Activated CD4-positive, alpha-beta T cell treated with anti-CD3 and anti-CD28 coated beads, Interleukin-2, amount 50 U/mL, for 24 hours (primary cell): ENCODE measurements at places on chromosomes 12 and 14.

DNA sequence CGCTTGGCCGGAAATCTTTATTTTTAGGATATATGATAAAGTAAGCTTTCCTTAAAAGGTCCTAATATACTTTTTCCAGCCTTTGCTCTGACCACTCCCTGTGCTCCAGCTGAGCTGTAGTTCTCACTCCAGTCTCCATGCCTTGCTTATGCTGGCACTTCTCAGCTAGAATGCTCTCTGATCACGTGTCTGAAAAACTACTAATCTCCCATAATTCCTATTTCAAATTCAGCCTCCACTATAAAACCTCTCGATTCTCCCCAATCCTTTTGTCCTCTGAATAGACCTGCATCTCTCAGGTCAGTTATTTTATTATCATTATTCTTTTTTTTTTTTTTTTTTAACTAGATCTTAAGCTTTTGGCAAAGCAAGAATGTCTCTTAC is 3.7 kb downstream of the BIN2 start:
- no peak for DNase-seq

GRCh38 chr12:66735275-66735674 is 56.4 kb upstream of the GRIP1 start:
- DNase-seq = no peak

GRCh38 chr14:88618476-88618875 is 55.6 kb downstream of the ZC3H14 start:
- no peak for DNase-seq

- no peak for DNase-seq
These were observed 354.2 kb upstream of the ATP2B1 start for GRCh38 chr12:90062799-90063198.

DNA sequence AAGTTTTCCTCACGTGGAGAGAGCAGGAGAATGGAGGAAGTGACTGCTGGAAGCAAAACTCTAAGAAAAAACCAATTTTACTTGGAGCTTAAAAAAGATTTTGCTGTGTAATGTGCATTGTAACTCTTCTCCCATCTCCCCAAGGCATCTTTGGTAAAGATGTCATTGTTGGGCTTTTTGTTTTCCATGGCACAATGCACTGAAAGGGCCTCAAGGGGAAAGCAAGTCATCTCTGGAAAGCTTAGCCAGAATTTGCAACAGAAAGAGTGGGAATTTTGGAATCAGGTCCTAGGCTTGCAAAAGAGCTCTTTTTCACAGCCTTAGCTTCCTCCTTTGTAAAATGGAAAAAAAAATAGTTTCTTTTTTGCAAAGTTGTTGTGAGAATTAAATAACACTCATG is 7.9 kb upstream of the PPM1A start:
- DNase-seq = no peak

DNA sequence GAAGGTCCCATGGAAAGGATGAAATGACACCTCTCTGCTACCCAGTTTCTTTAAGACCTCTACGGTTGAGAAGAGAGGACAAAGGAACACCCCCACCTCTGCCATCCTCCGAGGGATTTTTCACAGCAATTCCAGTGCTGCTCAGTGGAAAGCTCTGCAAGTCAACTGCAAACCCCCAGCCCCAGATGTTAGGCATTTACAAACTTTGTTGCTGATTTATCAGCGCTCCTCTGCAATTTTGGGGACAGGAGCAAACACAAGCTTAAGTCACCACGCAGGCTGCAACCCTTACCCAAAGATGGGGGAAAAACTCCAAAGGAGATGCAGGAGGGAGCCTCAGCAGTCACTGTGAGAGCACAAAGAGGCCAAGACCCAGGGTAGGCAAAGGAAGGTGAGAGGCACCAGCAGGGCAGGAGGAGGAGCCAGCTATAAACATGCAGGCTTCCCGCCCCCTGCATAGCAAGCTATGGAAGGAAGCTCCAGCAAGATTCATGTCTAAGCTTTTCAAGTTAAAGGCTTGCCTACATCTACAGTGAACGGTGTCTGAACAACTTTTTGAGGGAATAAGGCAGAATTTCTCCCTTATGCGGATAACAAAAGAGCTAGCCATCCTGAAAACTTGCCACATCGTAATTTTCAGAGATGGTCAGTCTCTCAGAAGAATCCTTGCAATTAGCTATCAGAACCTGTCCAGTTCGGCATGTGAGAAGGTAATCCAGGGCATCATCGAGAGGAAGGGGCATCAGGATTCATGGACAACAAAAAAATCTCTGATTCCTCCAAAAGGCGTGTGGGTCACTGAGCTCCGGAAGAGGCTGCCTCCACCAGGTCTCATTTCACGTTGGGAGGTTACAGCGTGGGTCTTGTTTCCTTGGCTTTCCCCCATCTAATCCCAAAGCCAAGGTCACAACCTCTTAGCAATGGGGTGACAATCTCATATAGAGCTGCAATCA is 3.9 kb downstream of the CTDSP2 start:
- no peak for DNase-seq

DNA sequence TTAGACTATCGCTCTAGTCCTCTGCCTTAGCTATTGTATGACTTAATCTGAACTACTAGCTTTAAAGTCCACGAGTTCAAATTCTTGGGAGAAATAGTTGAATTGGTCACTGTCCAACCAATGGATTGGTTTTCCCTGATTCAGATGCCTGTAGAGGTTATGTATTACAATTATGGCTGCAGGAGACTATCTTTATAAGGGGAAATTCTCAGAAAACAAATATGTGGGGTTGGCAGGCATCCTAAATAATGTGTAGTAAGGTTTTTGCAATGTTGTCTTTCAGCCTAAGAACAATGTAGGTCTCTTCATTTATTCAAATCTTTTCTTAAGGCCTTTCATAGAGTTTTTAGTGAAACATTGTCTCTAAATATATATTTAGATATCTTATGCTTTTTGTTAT is 26.9 kb downstream of the MYRFL start:
- DNase-seq = no peak

GRCh38 chr12:98911396-98911795 is 266.3 kb downstream of the APAF1 start:
- DNase-seq = no peak

GRCh38 chr14:59343585-59343984 is 121.6 kb downstream of the GPR135 start:
- no peak for DNase-seq

DNA sequence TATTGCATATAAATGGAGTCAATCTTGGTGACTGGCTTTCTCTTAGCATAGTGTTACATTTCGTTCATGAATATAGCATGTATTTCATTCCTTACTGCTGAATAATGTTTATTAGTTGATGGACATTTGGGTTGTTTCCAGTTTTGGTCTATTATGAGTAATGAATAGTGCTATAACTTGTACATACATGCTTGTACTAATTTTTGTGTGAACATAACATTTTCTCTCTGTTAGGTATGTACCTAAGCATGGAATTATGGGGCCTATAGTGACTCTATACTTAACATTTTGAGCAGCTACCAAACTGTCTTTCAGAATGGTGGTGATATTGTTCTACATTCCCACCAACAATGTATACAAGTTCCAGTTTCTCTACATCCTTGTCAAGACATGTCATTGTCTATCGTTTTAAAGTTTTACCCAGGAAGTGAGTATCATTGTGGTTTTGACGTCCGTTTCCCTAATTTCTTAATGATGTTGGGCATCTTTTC is 23.1 kb downstream of the ATP2A2 start:
- no peak for DNase-seq

- peak; percentile 65 for DNase-seq
These were observed 1180.6 kb downstream of the VRK1 start for GRCh38 chr14:97977651-97978261.

- no peak for DNase-seq
These were observed 5.4 kb upstream of the CAMKK2 start for GRCh38 chr12:121301876-121302275.

DNA sequence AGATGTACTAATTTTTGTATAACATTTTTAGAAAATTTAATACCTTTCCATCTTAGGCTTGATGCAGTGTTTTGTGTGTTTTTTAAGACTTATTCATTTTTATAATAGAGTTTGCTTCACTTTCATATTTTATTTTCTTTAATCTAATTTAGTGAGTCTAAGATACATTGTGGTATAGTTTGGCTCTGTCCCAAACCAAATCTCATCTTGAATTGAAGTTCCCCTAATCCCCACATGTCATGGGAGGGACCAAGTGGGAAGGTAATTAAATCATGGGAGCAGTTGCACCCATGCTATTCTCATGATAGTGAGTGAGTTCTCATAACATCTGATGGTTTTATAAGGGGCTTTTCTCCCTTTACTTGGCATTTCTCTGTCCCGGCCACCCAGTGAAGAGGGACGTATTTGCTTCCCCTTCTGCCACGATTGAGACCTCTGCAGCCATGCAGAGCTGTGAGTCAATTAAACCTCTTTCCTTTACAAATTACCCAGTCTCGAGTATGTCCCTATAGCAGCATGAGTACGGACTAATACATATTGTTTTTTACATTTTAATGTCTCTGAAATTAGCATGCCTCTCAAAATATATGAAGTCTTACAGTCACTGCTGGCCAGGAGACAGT is 34.9 kb downstream of the GABARAPL1 start:
- no peak for DNase-seq

DNA sequence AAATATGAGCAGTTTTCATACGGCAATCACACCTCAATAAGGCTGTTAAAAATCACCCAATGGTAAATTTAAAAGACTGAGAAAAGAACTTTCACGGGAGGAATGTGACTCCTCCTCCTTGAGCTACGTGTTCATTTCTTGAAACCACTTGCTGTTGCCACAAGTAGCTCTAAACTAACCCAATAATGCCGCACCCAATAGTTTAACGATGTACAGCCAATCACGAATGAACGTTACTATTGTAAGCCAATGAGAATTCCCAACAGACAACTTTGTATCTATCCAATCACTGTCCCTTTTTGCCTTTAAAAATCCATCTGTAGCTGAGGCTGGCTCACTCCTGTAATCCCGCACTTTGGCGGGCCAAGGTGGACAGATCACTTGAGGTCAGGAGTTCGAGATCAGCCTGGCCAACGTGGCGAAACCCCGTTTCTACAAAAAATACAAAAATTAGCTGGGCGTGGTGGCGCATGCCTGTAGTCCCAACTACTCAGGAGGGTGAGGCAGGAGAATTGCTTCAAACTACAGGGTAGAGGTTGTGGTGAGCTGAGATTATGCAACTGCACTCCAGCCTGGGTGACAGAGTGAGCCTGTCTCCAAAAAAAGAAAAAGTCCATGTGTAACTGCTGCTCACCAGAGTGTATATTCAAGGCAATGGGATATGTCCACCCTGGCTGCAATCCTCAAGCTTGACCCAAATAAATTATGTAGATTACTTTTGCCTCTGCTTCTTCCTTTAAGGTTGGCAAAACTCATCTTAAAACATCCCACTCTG is 24.4 kb upstream of the BTBD6 start:
- DNase-seq = no peak

DNA sequence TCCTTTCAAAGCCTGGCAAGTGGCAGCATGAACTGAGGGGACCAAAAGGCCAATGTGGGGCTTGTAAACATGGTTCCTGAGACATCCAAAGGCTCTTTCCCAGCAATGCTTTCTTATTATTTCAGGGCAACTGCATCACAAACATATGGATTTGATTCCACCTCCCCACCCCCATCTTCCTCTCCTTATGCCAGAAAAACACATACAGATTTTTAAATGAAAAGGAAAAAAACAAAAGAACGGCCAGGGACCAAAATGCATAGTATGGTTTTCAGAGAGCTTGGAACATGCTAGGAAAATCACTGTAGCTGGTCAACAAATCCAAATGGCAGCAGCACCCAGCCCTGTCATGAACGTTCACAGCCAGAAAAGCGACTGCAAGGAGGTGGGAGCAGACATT is 167.6 kb downstream of the ANO2 start:
- DNase-seq = no peak

DNA sequence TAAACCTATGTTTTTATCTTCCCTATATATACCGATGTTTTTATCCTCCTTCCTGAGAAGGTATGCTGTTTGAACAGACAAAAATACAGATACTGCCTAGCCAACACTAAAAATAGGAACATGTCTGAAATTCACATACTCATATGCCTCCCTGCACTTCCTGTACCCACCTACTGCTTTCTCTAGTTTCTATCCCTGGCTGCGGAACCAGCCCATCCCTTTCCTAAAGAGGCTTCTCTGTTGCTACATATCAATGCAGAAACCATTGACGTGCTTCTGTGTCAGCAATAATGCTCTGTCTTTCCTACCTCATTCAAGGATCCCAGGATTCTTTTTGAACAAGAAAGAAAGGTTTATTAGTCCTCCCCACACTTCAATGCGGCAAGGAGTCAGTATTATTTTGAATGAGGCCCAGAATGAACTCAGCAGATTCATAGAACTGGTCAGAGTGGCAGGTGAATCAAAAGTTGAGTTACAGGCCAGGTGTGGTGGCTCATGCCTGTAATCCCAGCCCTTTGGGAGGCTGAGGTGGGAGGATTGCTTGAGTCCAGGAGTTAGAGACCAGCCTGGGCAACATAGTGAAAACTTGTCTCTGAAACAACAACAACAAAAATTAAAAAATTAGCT is 67.8 kb upstream of the NAP1L1 start:
- no peak for DNase-seq

GRCh38 chr14:67733616-67734015 is 31.9 kb downstream of the RDH12 start:
- no peak for DNase-seq

GRCh38 chr12:77845831-77846230 is 15.1 kb downstream of the NAV3 start:
- DNase-seq = no peak

- no peak for DNase-seq
These were observed 103.6 kb upstream of the FLRT2 start for GRCh38 chr14:85426068-85426935.

DNA sequence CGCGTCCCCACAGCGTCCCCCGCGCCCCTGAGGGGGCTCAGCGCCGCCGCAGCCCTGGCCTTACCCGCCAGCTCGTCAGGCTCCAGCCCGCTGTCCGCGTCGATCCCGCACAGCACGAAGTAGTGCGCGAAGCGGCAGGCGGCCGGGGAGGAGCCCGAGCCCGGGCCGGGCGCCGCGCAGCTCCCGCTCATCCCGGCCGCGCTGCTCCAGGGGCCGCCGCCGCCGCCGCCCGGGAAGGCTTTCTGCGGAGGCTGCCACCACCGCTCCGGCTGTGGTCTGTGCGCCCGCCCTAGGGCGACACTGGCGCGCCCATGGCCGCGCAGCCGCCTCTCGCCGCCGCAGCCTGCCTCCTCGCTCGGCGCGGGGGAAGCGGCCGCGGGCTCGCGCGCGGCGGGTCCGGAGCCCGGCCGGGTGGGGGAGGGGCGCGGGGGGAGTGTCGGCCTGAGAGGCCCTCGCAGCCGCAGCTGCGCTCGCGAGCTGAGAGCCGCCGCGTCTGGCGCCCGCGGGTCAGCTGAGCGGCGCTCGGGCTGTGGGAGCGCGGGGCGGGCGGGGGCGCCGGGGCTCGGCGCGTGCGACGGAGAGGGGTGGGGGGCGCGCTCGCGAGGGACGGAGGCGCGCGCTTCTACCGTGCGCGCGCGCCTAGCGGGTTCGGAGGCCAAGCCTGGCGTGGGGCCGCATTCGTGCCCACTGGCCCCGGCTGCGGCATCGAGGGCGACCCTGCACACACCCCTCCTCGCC is at the start of gene DENND5B:
Gene DENND5B (minus strand): TSS at position 495 of the 738 bp plus-strand sequence. CDS start 304 bp downstream, at position 191.
- no peak for DNase-seq
